HCEC 1CT (cell line): ENCODE measurements at places on chromosomes 13 and 19.

- no peak for DNase-seq
Measured at GRCh38 chr19:15037586-15037985, 11.7 kb upstream of the CASP14 start.

- peak; percentile 9 for DNase-seq
Measured at GRCh38 chr13:100828226-100828625, 153.6 kb upstream of the TMTC4 start.

DNA sequence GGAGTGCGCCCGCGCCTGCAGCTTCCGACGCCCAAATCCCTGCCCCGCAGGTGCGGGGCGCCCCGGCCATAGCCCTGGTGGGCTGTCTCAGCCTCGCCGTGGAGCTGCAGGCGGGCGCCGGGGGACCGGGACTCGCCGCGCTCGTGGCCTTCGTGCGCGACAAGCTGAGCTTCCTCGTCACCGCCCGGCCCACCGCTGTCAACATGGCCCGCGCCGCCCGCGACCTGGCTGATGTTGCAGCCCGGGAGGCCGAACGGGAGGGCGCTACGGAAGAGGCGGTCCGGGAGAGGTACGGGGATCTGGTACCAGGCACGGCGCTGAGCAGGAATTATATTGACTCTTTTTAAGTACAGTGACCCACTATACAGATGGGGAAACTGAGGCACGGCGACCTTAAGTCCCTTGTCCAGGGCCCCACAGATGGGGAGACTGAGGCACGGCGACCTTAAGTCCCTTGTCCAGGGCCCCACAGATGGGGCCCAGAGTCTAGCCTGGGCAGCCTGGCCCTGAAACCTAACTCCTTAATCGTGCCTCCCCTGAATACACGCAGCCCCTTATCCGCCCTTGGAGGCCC lies 586 bp downstream of the MRI1 start:
- DNase-seq: no peak

DNA sequence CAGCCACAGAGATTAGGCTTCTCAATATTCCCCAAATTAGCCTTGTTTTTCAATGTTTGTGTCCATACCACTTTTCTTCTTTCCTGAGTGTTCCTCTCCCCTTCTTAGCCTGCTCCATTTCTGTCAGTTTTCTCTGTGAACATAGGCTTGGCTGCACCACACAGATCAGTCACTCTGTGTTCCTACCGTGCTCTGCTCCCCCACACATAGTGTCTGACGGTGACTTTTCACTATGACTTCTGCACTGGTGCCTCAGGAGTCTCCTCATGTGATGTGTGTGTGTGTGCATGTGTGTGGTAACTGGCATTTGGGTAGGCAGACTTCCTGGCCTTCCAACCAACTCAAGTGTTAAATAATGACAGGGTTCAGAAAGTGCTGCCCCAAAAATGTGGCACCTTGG lies 47.9 kb upstream of the MYCBP2 start:
- DNase-seq: no peak

DNA sequence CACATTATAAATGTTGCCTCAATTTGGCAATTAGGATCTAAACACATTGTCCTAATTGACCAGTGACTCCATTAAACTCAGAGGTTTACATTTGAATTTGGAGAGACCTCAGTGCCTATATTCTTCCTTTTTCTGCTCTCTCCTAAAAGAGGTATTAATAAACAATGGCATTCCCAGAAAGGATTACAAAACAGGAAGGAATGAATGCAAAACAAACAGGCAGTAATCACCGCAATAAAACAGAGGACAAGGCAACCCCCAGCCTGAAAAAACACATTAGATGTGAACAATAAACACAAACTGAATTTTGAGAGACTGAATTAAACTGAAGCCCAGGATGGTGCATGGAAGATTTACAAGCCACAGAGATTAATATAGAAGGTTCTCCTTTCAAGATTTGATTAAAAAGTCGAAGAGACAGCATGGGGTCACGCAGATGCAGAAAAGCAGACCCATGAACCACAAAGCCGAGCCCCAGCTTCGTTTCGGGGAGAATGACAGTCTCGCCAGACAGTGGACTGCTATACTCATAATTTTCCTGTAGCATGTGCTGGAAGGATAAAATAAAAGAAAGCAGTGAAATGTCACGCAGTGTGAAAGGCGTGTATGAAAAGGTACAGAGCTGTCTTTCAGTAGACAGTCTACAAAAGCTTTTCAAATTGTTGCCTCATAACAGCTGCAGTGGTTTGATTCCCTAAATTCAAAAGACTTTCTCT lies 503.0 kb downstream of the LIG4 start:
- no peak for DNase-seq

DNA sequence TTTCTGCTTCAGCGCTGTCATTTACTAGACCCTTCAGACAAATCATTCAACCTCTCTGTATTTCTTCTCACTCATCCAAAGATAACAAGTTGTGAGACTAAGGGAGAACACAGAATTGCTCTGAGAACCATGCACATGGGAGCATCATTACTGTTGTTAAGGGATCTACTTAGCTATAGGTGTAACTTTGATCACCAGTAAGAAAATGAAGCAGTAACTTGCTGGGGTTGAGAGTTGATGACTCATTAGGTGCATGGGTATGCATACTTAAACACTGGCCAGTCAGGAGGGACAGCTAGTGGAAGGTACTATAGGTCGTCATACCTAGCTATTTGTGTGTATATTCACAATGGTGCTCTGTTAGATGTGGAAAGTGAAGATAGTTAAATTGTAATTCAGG lies 61.5 kb downstream of the B3GLCT start:
- no peak for DNase-seq

DNA sequence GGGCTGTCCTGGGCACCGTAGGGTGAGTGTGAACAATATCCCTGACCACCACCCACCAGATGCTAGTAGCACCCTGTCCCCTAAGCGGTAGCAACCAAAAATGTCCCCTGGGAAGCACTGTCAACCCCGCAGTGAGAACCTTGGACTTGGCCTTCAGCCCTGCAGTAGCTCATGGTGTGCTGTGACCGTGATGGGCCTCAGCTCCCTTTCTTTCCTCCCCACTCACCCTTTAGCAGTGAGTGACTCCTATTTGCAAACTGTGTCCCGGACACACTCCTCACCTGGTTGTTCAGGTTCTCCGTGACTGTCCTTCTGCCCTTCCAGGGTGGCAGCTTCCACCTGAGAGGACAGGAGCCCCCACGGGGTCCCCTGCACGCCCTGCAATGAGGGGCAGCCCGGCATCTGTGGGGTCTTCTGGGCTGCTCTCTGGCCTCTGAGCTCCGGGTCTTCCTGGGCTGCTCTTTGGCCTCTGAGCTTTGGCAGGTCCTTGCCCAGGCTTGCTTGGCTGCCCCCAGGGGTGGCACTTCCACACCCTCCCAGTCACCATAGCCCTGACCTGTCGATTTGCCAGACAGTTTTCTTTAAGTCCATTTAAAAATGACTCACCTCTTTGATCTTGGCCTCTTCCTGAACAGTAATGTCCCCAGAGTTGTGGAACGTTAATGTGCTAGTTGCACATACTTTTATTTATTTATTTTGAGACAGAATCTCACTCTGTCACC lies 3.8 kb downstream of the KDM4B start:
- DNase-seq: peak; percentile 58

- no peak for DNase-seq
Measured at GRCh38 chr13:110877737-110878258, 37.1 kb downstream of the ANKRD10 start.

- no peak for DNase-seq
Measured at GRCh38 chr19:41541990-41542584, 33.9 kb upstream of the CEACAM21 start.

DNA sequence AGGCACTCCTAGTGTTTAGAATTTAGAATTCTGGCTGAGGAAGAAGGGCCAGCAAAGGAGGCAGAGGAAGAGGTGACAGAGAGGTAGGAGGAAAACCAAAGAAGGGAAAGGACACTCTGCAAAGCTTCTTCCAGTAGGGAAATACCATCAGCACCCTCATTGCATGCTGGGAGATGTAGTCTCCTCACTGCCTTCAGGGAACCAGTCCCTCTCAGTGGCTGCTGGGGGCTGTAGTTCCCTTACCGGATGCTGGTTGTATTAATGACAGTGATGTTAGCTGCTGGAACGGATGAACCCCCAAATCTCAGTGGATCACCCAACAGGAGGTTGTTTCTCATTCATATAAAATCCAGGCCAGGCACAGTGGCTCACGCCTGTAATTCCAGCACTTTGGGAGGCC lies 10.1 kb downstream of the GRIN2D start:
- DNase-seq: peak; percentile 61

- DNase-seq: no peak
Measured at GRCh38 chr19:4488496-4488895, 16.4 kb downstream of the HDGFL2 start.

DNA sequence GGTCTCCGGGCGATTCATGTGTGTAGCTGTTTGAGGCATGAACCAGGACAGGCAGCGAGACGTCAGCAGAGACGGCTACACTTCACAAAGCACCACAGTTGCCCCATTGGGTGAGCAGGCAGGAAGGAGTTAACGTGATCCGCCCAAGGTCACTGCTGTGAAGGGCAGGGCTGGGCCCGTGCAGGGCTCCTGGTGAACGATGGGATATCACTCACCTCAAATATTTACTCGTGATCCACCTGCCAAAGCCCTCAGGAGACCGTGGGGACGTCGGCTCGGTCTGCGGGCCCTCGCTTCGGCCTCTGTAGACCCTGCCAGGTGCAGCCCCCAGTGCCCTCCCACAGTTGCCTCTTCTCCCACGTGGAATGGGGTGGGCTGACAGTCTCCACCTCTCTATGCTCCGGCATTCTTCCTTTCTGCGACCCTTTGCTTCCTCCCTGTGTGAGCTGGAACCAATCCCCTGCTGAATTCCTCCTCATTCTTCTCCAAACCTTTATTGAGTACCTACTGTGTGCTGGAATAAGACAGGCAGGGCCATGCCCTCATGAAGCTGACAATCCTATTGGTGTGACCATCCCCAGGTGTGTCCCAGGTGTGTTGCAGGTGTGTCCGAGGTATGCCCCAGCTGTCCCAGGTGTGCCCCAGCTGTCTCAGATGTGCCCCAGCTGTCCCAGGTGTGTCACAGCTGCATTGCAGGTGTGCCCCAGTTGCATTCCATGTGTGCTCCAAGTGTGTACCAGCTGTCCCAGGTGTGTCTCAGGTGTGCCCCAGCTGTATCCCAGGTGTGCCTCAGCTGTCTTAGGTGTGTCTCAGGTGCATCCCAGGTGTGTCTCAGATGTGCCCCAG lies 2.0 kb upstream of the GRK1 start:
- no peak for DNase-seq

GRCh38 chr13:93007928-93008327 lies 218.7 kb upstream of the GPC6 start:
- no peak for DNase-seq

DNA sequence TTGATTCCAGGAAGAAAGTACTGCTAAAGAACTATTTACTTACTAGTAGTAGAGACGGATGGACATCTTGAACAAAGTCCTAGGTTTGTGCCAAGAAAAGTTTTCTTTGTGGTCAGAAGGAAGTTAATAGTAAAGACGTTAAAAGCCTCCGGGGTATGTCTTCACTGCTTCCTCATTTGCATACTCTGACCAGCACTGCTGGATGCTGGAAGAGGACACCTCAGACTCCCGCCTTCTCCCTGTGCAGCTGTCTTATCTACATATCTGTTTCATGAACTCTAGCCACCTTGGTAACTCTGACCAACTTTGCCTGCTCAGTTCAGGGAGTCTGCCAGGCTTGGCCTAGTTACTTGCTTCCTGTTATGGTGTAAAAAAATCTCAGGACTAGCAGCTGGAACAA lies 1109.1 kb upstream of the MIR17HG start:
- DNase-seq: no peak

DNA sequence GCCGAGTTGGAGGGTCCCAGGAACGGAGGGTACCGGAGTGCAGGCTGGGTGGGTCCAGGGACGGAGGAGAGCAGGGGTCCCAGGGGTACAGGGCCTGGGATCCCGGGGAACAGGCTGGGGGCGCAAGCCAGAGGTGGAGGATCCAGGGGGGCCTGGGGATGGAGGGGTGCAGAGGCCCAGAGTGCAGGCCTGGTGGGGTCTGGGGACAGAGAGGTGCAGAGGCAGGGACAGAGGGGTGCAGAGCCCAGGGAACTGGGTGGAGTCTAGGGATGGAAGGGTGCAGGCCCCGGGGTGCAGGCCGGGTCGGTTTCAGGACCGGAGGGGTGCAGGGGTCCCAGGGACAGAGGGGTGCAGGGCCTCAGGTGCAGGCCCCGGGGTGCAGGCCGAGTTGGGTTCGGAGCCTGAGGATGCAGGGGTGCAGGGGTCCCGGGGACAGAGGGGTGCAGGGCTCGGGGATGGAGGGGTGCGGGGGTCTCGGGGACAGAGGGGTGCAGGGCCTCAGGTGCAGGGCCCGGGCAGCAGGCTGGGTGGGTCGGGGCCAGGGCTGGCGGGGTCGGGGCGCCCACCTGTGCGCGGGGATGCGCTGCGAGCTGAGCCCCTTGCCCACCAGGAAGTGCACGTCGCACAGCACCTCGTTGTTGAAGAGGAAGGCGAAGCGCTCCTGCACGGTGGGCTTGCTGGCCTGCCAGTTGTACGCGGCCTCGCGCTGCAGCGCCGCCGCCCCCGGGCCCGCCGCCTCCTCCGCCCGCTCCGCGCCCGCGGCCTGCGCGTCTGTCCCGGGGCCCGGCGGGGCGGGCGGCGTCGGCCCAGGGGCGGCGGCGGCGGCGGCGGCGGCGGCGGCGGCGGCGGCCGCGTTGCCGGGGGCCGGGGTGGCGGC lies 545 bp downstream of the BTBD2 start:
- no peak for DNase-seq

GRCh38 chr19:12580180-12580694 lies 29.0 kb upstream of the ZNF564 start:
- peak; percentile 84 for DNase-seq

- DNase-seq: no peak
Measured at GRCh38 chr13:35675651-35676050, 199.2 kb upstream of the MAB21L1 start.

DNA sequence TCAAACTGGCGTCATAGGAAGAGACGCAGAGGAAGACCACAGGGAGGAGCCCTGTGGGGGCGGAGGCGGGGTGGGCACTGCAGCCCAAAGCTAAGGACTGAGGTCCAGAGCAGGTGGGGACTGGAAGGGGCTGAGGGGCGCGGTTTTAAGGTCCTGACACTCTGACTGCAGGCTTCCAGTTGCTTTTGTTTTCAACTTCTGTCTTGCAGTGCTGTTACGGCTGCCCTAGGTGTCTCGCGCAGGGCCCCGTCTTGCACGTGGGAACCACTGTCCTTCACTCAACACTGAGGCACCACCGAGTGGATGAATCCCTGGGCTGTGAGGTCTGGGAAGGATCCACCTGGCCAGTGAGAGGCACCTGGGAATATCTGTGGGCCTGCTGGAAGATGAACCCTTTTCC lies 76.0 kb downstream of the TEX29 start:
- no peak for DNase-seq

DNA sequence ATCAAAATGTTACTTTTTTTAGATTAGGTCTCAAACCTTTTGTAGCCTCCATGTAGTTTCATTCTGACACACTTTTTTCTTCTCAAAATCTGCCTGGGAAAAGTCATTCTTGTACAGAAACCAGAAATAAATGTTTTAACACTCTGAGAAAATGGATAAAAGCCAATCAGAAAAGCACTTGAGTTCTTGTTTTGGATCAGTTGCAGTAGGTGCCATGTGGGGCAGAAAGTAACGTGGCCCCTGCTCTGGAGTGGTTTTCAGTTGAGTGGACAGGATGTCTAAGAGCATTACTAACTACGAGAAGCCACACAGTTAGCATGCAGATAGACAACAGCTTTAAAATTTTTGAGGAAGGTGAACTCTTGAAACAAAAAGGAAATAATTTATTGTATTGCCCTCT lies 19.1 kb downstream of the GPR183 start:
- DNase-seq: no peak
